ENCODE measurements at places on chromosomes 12 and 14. TPM values are rescaled to one million over a fixed set of nuclear protein-coding genes. Genes with fewer than 3 reads are reported as not detected.

Gene WNT1
- total RNA-seq, result 0.10 TPM

Gene ZFYVE26
- 24.3 TPM for total RNA-seq

Gene TBX5
- total RNA-seq, result not detected

Gene CRACR2A
- total RNA-seq, result 18.4 TPM

Gene TRPV4
- total RNA-seq, result 0.31 TPM

Gene CDH24
- total RNA-seq, result 0.63 TPM

Gene ANKS1B
- 0.21 TPM for total RNA-seq

Gene PLA2G1B
- total RNA-seq, result 0.31 TPM

Gene FGF6
- total RNA-seq, result not detected

Gene ANKRD33
- total RNA-seq, result 0.10 TPM

Gene SYNDIG1L
- not detected for total RNA-seq

Gene KSR2
- total RNA-seq, result 0.10 TPM

Gene BMP4
- total RNA-seq, result not detected

Gene TAS2R50
- total RNA-seq, result 0.31 TPM

Gene BATF
- 7.7 TPM for total RNA-seq

Gene MYL2
- not detected for total RNA-seq

Gene SLC38A6
- total RNA-seq, result 8.9 TPM

Gene TAS2R7
- not detected for total RNA-seq

Gene RD3L
- total RNA-seq, result 0.21 TPM

Gene AVPR1A
- total RNA-seq, result 1.9 TPM
